Effector CD4-positive, alpha-beta T cell (primary cell): ENCODE measurements at places on chromosomes 11 and 22.

- DNase-seq: no peak
Observed at GRCh38 chr11:120137611-120138521, at the start of gene TRIM29. Gene TRIM29, minus strand, starts transcription at chr11:120138113. Its CDS starts 82 bp downstream, at chr11:120138031.

DNA sequence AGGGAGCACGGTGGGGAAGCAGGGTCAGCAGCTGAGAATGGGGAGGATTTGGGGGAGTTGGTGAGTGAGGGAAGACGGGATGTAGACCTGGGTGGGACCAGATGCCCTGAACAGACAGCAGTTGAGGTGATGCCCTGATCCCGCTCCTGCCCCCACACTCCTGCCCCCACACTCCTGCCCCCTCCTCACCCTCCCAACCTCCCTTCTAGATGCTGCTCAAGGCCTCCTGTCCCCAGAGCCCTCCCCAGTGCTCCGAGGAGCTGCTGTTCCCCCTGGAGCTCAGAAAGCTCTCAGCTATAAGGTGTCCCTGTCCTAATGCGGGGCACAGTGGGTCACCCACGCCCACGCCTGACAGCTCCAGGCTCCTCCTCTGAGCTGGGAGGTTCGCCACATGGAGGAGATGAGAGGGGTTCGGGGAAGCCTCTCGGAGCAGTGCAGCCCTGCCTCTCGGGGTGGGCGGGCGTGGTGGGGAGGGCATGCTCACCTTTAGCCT is 25.1 kb upstream of the TTLL12 start:
- no peak for DNase-seq

DNA sequence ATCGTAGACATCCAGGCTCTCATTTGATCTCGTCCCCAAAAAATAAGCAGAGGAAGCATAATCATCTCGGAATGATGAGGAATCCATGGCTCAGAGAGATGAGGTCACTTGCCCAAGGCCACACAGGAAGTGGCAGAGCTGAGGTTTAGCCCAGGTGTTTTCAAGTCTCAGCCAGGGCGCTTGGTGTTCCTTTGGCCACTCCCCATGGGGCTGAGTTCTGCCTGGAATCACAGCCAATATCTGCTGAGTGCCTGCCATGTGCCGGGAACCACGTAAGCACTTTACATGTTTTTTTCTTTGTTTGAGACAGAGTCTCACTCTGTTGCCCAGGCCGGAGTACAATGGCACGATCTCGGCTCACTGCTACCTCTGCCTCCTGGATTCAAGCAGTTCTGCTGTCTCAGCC is 29.5 kb upstream of the MYH9 start:
- DNase-seq: no peak

- no peak for DNase-seq
Observed at GRCh38 chr22:35995348-35995747, 33.3 kb downstream of the RBFOX2 start.

- DNase-seq: no peak
Observed at GRCh38 chr11:76783294-76783895, at the start of gene TSKU. Gene TSKU, plus strand, starts transcription at chr11:76783356. Its CDS starts 12,261 bp downstream, at chr11:76795617.

DNA sequence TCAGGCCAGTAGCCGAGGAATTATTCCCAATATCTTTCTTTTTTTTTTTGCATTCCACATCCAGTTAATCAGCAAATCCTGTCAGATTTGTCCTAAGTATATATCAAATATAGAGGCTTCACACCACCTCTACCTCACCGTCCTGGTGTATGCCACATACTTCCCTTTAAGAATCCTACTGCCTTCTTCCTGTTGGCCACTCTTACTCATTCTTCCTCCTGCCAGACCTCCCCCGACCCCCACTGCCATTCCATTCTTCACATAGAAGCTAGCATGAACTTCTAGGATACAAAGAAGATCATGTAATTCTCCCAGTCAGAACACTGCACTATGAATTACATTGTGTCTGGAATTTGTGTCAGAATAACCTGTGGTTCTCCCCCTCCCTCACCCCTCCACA is 89.5 kb downstream of the TRIM44 start:
- no peak for DNase-seq
